ENCODE measurements at places on chromosomes 11 and 22.

DNA sequence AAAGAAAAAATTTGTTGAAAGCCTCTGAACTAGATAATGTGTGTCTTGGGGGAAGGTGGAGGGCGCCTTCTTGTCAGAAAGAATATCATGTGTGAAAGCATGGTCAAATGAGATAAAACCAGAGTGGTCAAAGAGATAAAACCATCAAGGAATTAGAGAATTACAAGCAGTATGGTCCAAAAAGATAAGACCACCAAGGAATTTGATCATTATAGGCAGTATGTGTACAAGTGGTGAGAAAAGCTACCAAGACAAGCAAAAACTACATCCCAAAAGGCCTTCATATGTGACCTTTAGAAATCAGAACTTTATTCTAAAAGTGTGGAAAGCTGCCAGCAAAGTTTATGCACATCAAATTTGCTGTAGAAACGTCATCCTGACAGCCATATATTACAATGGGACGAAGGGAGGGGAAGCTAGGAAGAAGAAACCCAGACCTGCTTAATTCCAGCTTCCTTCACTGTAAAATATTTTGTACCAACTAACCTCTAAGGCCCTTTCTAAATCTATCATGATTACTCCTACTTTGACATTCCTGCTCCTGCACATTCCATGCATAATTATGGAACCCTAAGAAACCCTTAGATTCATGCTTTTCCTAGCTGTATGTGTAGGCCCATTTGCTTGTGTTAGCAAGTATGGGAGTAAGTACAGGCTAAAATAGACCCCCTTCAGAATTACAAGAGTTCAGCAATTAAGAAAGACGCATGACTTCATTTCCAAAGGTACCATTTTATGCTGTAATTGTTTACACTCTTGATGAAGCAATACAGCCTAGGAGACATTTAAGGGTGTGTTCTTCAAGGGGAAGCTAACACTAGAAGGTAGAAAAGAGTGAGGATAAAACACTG is 51.6 kb downstream of the LGR4 start:
- DNase-seq = no peak

DNA sequence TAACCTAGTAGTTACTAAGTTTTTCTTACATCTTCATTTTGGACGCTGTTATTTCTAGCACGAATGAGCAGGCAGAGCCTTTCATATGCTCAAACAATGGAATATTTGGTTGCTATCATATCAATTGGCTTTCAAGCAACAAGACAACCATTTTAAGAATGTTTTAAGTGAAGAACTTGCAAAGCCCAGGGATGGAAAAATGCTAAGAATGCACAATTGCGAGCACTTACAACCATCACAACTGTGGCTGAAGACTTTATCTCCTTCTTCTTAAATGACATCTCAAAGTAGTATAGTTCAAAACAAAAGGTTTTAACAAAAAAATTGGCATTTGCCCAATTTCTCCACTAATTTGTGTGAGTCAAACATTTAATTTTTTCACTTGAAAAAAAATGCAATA is 8.3 kb upstream of the MMP1 start:
- DNase-seq = no peak

- no peak for DNase-seq
These were observed 75.4 kb downstream of the SWAP70 start for GRCh38 chr11:9739123-9739900.

DNA sequence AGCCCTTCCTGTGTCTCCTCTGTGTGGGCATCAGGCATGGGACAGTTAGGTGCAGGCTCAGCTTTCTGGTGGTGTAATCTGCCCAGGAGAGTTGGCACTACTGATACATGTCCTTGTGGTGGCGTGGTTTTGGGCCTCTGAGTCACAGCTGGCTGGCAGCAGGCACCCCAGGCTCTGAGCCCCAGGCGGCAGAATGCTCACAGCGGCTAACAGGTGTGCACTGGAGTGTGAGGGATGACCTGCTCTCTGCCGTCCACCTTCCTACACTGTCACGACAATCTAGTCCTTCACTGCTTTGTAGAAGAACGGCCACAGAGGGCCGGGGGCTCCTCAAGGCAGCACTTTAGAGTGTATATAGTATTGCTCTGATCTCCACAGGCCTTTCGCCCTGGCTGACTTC is 100.3 kb upstream of the PITPNB start:
- no peak for DNase-seq

- no peak for DNase-seq
These were observed 70.7 kb upstream of the CCDC179 start for GRCh38 chr11:22930816-22931594.

- DNase-seq = no peak
These were observed 719.8 kb upstream of the LRRC4C start for GRCh38 chr11:42179216-42179615.

DNA sequence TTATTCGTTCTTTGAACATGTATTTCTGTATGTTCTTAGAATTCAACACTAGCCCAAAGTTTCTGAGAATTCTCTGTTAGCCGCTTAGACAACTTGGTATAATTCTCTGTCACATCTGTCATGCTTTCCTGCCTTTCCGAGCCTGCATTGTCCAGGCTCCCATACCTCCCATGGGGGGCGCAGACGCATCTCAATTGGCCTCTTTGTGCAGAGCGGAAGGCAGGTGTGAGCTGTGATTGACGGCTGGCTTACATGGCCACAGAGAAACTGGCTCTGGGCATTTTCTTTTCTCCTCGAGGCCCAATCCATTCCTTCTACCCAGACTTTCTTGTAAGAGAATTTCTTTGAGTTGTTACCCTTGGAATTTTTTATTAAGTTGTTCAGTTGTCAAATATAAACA is 132.7 kb upstream of the SESN3 start:
- DNase-seq = no peak

GRCh38 chr22:18077087-18077638 is 627 bp upstream of the PEX26 start:
- no peak for DNase-seq

GRCh38 chr22:18975434-18976196 is 39.5 kb upstream of the PRODH start:
- no peak for DNase-seq

DNA sequence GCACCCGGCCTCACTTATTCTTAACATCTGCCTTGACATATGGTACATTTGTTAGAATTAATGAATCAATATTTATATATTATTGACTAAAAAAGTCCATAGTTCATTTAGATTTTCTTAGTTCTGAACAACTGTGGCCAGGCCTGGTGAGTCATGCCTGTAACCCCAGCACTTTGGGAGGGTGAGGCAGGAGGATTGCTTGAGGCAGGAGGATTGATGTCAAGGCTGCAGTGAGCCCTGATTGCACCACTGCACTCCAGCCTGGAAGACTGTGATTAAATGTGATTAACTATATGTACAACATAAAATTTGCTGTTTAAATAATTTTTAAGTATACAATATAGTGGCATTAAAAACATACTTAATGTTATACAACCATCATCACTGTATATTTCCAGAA is 5.6 kb downstream of the UVRAG start:
- no peak for DNase-seq
